Bladder microvascular endothelial cell (primary cell): ENCODE measurements at places on chromosomes 7 and 10. TPM values are rescaled to one million over a fixed set of nuclear protein-coding genes. Genes with fewer than 3 reads are reported as not detected.

CTNNA3 gene
- 0.16 TPM in 1 of 2 replicates, not detected in the other for total RNA-seq

TUBAL3 gene
- total RNA-seq: under 0.01 and 0.25 TPM in 2 replicates

ABCF2 gene
- total RNA-seq: 44.2 and 53.0 TPM in 2 replicates

ZNF488 gene
- 0.13 TPM in 1 of 2 replicates, not detected in the other for total RNA-seq

NPY4R2 gene
- total RNA-seq: not detected in 2 replicates

ITPRID1 gene
- not detected in 2 replicates for total RNA-seq

VPS37D gene
- 1.6 and 2.4 TPM in 2 replicates for total RNA-seq

CPA2 gene
- total RNA-seq: not detected in 2 replicates

STRIP2 gene
- total RNA-seq: 2.8 and 3.2 TPM in 2 replicates

PTPRZ1 gene
- under 0.01 TPM in 1 of 2 replicates, not detected in the other for total RNA-seq

SPAM1 gene
- not detected in 2 replicates for total RNA-seq

ABCC2 gene
- total RNA-seq: 0.38 and 0.65 TPM in 2 replicates
